ENCODE measurements at places on chromosomes 11 and 22.

- DNase-seq, result no peak
Observed at GRCh38 chr11:11876458-11876857, 34.7 kb downstream of the USP47 start.

GRCh38 chr22:37661160-37661924 is 2.8 kb downstream of the PDXP start:
- DNase-seq, result no peak

- no peak for DNase-seq
Observed at GRCh38 chr11:96259134-96259830, 83.7 kb downstream of the MAML2 start.

- DNase-seq, result peak; percentile 22
Observed at GRCh38 chr22:21641417-21641788, 699 bp upstream of the SDF2L1 start.

DNA sequence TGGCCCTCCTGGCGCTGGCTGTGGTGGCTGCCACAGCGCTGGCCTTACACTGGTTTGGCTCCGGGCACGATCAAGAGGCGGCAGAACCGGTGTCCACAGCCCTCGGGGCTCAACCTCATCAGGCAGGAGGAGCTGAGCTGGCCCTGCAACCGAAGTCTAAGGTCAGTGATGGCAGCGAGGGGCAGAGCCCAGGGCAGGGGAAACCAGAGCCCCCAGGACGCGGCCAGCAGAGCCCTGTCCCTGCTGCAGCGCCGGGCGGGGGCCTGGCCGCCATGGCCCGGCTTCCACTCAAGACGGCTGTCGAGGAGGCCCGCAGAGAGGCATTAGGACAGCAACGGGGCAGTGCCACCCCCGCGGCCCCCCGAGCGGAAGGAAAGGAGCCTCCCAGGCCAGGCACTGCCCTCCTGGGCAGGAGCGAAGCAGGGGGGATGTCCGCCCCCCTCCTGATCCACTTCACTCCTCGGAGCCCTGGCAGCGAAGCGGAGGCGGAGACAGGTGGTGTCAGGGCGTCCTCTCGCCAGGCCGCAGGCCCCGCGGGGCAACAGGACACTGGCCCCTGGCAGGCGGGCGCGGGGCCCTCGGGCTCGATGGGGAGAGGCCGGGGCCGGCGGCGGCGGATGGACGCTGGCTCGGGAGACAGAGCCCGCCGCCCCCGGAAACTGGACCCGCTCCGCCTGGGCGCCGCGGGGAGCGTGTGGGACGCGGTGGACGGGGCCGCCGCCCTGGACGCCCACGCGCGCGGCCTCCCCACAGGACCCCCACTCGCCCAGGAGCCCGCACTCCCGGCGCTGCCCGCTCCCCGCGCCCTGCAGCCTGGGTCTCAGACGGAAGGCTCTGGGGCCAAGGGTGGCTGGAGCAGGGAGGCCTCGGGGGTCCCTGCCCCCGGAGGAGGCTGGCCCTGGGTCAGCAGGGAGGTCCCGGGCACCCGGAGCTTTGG is 895 bp downstream of the KLHDC7B start:
- no peak for DNase-seq

- DNase-seq, result no peak
Observed at GRCh38 chr22:38453996-38454352, 1.0 kb downstream of the KCNJ4 start.

DNA sequence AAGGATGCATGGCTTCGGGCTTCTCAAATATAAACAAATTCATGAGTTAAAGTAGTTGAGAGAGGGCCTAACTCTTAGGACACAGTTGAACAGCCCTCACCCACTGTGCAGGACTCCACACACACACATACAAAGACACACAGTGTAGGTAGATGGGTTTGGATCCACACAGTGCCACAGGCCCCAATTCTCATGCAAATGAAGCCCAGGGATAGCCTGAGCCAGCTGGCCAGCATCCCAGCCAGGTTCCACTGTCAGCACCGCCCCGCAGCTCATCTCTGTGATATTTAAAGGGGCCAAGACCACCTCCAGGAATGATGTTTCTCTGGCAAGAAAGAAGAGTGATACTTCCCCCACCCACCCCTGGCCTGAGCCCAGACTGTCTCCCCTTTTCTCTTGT is 11.7 kb downstream of the SLC35C1 start:
- no peak for DNase-seq

- DNase-seq, result no peak
Observed at GRCh38 chr11:12007769-12008737, at the start of gene DKK3. DKK3 (minus strand) TSS chr11:12008626; CDS start chr11:12008582, 44 bp downstream.

DNA sequence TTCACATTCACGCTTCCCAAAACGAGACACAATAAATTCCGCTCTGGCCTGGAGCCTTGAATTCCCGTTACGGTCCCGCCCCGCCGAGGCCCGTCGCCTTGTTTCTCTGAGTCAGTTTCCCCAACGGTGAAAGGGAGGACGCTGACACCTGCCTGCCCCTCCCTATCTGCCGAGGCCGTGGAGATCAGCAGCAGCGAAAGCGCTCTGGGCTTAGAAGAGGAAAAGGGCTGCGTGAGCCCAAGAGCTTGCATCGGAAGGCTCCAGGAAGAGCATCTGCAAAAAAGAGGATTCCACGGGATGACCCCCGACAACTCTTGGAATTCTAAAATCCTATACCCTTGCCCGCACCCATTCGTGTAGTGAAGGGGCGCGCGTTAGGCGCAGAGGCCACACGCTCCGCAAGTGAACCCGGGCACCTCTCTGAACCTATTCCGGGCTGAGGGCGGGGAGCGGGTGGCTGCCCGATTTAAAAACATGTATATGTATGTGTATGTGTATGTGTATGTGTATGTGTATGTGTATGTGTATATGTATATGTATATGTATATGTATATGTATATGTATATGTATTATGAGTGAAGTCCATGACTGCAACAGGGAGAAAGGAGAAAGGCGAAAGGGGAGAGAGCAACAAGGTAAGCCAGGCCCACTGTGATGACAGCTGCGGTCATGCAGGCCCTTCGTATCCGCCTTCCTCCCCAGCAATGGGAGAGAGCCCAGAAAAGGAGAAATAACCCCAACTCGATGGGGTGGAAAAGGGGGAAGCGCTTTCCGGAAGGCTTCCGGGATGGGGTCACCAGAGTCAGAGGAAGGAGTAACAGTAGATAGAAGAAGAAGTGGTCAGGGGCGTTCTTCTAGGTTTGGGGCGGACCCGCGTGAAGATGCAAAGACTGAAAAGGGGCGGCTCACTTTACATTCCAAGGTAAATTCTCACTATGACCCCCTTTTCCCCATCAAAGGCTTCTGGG is 948 bp upstream of the MRTFA start:
- DNase-seq, result no peak

DNA sequence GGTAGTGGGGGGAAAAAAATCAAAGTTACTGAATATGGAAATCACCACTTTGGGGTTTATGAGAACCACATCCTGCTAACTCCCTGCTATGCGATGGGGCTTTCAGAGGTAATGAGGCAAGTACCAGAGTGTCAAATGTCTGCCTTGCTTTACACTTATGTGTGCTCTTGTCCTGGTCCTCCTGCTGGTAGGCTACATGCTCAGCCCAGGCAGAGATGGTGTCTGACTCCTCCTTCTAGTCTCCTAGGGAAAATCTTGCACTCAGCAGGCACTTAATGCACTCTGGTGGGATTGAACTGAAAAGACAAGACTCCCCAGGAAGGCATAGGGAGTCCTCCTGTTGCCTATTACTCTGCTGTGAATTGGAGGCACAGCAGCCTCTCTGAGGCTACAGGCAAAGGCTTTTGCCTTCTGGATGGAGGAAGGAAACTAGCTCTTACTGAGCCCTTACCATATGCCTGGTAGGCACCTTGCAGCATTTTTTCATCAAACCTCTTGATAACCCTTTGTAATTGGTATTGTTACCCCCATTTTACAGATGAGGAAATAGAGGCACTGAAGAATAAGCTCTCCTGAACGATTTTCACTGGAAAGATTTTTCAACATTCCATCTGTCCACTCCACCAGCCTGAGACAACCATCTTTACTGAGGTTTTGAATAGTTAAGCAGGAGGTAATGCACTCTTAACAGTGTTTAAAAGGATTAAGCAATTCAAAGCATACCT is 132.1 kb upstream of the PAX6 start:
- DNase-seq, result no peak

GRCh38 chr22:44402196-44403111 is 89.7 kb upstream of the SHISAL1 start:
- DNase-seq, result no peak

DNA sequence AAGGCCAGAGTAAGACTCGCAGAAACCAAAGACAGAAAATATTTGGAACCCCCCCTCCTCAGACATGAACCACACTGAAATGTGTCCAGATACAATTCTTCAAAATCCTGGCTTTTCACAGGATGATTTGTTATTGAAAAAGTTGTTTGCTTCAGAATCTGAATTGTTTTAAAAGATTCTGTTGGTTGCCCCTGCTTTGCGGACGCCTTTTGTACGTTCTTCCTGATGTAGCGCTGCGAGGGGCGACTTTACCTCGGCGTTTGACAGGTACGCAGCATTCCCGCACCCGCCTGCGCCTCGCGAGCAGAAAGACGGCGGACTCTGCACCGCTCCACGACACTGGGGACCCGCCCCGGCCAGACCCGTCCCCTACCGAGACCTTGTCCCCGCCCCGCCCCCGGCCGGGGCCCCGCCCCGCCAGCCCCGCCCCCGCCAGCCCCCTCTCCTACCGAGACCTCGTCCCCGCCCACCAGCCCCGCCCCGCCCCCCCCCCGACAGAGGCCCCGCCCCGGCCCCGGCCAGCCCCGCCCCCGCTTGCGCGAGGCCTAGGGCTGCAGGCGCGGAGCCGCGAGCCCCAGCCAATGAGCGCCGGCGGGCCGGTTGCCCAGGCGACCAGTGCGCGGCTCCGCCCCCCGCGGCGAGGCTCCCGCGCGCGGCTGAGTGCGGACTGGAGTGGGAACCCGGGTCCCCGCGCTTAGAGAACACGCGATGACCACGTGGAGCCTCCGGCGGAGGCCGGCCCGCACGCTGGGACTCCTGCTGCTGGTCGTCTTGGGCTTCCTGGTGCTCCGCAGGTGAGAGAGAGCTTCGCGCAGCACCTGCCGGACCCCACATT is at the start of gene GLB1L2:
TSS of gene GLB1L2 (plus strand) at position 635 of the 835 bp plus-strand sequence. CDS start at position 709, 74 bp downstream.
- peak; percentile 80 for DNase-seq

GRCh38 chr22:49561338-49561737 is 266.3 kb downstream of the BRD1 start:
- no peak for DNase-seq

GRCh38 chr22:39839204-39839603 is 54.4 kb downstream of the ENTHD1 start:
- DNase-seq, result no peak

GRCh38 chr11:69014898-69015549 is 2.0 kb upstream of the MRGPRF start:
- no peak for DNase-seq

- DNase-seq, result no peak
Observed at GRCh38 chr11:43738600-43739409, 58.3 kb downstream of the HSD17B12 start.

DNA sequence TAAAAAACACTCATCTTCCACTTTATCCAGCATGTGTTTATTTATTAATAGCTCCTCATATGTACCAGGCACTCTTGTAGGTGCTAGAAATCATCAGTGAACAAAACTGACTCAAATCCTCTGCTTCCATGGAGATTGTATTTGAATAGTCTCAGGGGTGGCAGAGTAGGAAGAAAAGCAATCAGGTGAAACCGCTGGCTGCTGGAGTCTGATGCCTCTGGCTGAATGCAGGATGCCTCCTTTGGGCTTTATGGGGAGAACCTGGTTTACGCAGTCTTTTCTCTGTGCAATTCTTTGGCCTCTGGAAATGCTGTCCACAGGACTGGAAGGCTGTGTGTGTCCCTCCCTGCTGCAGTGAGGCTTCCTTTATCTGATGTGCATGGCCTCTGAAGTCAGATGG is 12.8 kb upstream of the OSBP2 start:
- no peak for DNase-seq

DNA sequence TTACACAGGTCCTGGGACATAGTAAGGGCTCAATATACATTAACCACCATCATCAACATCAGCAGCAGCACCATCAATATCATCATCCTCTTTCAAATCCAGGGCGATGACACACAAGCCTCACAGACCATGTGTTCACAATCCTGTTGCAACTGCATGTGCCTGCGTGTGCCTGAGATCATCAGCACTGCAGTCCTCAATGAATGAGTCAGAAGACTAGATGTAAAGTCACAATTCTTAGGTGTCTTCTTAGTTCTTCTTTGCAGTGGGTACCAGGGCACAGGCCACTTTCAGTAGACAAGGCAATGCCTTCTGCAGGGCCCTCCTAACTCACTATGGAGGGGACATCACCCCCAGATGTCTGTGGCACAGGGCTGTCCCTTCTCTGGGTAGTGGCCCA is 111.1 kb downstream of the MYO18B start:
- DNase-seq, result no peak

DNA sequence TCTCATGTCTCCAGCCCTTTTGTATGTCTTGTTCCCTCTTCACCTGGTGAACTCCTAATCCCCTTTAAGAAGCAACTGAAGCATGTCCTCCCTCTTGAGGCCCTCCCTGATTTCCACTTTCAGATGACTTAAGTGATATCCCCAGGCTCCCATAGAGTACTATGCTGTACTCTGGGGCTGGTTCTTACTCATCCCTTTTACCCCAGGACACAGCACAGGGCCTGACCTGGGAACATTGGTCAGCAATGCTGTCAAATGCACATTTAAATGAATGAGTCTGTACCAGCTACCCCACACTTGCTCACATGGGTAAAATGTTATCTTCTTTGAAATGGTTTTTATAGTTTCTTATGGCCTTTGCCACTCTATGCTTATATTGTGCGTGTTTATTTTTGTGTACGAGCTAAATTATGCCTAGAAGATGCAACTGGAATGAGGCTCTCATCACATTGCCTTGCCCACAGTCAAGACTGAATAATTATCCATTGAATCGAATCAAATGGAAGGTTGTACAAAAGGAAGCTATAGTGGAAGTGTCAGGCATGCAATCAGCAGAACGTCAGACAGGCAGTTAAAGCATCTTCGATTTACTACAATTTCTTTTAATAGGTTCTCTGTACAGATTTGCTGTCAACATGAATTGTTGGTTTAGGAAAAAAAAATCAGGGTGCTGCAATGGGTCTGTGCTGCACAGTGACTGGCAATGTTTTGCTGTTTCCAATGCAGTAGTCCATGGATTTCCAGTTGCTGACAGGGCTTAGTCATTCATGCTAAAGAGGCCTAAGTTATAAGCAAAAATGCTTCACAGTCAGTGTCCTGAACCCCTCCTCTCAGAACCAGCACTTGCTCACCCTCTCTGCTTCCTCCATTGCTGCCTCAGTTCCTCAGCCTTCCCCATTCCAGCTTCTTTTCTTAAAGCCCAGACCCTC is 79.5 kb downstream of the PARVA start:
- DNase-seq, result no peak
